ENCODE measurements at places on chromosomes 13 and 19.

DNA sequence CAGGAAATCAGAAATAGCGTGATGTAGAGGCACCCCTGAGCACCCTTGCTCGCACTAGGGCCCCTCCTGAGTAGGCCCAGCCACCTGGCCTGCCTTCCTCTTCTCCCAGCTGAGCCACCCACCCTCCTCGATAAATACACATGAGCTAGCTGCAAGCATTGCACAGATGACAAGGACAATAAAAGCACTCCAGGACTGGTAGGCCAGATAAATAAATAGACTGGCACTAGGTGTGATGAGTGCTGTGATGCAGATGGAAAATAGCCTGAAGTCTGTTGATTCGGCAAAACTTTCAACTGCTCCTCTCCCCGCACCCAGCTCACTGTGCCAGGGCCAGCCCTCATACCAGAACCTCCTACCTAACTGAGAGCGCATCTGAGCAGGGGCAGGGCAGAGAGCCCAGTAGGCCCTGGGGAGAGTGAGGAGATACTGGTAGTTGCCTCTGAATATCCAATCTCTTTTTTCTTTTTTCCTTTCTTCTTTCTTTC, 54.5 kb upstream of the GPI start:
- no peak for DNase-seq

- DNase-seq: no peak
Observed at GRCh38 chr13:61453121-61453520, 37.5 kb upstream of the PCDH20 start.

DNA sequence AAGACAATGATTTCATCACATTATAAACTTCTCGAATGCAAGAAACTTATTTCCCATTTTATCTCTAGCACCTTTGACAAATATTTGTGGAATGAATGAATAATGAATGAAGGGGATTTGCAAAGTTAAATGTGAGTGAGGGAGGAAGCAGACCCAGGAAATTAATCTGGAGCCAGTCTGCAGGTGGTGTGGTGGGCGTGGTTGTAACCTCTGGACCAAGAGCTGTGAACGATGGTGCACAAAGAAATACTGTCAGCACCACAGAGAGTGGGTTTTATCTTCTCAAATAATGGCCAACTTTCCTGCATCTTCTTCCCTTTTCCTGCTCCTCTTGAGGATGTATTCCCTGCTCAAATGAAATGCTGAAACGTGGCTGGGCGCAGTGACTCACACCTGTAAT, 11.0 kb upstream of the ZNF792 start:
- no peak for DNase-seq

DNA sequence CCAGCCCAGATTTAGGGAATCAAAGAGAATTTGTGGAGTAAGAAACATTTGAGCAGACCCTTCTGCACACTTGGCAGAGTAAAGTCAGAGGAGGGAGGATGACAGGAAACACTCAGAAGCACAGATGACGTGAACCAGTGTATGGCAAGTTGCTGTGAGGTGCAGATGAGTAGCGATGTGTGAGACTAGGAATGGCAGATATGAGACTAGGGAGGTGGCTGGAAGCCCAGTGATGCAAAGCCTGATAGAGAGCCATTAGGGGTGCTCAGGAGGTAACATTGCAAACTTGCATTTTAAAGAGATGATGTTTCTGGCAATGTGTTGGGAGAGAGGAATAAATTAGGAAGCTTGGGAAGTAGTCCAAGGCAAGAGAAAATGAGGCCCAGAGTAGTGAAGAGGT, 44.0 kb downstream of the PCDH17 start:
- DNase-seq: no peak

GRCh38 chr19:53864308-53864836, 3.3 kb upstream of the MYADM start:
- no peak for DNase-seq

DNA sequence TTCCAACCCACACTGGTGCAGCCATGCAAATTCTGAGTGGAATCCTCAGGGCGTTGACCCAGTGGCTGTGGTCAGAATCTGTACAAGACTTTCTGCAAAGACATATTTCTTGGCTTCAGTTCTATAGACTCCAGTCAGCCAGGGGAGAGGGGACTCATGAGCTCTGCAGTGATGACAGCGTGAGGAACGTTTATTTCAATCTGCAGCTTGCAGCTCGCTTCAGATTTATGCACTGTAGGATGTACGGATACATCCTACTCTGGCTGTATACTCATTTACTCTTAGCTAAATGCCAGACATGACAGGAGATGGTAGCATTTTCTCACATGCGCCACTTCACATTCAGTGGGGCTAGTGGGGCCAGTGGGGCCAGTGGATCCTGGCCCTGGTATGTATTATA, 276.1 kb downstream of the FGF9 start:
- no peak for DNase-seq

- DNase-seq: no peak
Observed at GRCh38 chr19:13032837-13033236, 37.6 kb downstream of the NFIX start.

- no peak for DNase-seq
Observed at GRCh38 chr13:84662491-84662890, 780.2 kb upstream of the SLITRK1 start.

Data from stimulated activated CD8-positive, alpha-beta memory T cell treated with anti-CD3 and anti-CD28 coated beads, Interleukin-15, amount 100 ng/mL, for 4 hours (primary cell).